IPS DF 6.9 (cell line): ENCODE measurements at places on chromosomes 2 and 18.

GRCh38 chr2:189613077-189613636 lies 32.6 kb upstream of the SLC40A1 start:
- no peak for DNase-seq

GRCh38 chr2:228401065-228401912 lies 219.8 kb upstream of the SPHKAP start:
- no peak for DNase-seq

- DNase-seq: no peak
Measured at GRCh38 chr2:159199236-159199635, 87.3 kb downstream of the WDSUB1 start.

GRCh38 chr2:201661366-201661765 lies 18.1 kb upstream of the TMEM237 start:
- no peak for DNase-seq

DNA sequence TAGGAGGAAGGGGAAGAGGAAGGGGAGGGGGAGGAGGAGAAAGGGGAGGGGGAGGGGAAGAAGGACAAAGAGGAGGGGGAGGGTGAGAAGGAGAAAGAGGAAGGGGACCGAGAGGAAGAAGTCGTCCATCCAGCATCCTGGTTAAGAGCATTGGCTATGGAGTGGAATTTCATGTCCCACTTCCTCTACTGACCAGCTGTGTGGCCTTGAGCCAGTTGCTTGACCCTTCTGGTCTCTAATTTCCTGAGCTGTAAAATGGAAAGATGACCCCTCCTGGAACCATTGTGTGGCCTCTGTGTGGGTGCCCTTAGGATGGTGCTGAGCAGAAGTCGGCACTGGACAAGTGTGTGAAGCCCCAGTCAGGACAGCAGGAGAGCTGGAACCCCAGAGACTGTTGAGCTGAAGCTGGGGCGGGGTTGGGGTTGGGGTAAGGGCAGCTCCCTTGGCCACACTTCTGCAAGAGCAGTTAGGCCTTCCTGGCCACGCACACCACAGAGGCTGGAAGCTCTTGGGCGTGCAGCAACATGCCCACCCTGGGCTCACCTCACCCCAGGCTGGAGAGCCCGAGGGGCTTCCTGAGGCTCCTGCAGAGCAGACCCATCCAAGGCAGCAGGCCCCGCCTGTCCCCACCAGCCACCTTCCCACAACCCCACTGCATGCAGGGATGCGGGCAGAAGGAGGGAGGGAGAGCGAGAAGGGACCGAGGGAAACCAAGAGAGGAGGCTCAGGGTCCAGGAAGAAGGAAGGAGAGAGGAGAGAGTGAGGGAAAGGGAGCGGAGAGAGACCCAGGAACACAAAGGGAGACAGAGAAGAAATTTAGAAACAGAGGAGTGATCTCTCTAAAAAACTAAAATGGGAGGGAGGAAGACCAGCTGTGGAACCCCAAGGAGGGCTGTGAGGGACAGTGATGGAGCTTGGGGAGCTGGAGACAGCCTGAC lies 16.2 kb downstream of the ADRA2B start:
- DNase-seq: no peak

DNA sequence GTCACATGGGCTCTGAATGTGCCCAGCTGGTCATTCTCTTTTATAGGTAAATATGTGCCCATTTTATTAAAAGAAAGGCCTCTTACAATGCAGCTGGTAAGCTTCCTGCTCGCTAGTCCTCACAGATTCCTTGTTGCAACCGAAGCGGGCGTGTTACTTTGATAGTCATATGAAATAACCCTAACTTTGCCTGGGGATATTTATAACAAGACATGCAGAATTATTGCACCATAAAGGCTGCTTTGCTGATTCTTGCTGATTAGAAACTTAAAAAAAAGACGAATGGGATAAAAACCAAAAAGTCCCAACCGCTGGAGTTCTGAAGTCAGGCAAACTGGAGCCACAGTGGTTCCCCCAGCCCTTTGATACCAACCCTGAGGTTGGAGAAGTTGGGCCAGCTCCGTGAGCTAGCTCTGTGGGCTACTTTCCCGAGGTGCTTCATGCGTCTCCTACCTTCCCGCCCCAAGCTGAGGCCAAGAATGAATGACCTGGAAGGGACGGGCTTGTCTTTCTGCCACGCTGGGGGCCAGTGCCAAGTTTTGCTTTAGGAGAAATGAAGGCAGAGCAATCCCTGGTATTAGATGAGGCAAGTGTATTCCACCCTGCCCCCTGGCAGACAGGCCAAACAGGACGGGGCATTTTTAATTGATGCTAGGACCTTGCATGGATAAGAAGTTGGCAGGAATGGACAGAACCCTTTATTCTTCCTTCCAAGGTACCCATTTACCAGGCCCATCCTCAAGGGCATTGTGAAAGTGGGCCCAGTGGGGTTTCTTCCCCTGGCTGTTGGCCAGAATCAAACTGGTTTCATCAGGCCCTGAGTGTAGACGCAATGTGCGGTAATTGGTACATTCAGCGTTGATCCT lies 140.4 kb downstream of the KCTD1 start:
- DNase-seq: no peak
